Right cardiac atrium (tissue), 5 donors: ENCODE measurements at places on chromosomes 13 and 19. TPM values are rescaled to one million over a fixed set of nuclear protein-coding genes. Genes with fewer than 3 reads are reported as not detected.

- no peak for DNase-seq
Measured at GRCh38 chr13:107531180-107531579, 684.2 kb downstream of the LIG4 start.

DNA sequence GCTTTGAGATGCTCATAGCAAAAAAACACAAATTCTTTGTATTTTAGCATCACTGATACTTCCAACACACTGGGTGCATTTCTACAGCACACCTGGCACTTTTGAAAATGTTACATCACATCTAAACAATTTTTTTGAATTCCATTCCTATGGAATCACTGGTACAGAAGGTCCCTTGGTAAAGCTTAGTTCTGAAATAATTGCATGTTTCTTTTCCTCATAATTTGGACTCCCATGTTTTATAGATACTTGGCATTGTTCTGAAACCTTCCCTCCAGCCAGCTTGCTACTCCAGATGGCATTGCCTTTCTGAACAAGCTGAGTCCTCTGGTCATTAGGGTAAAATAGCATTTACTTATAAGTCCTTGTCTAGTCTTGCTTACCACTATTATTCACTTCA lies 481.3 kb upstream of the GPC6 start:
- DNase-seq = no peak

- DNase-seq = no peak
Measured at GRCh38 chr19:19938449-19938848, 37.7 kb downstream of the ZNF93 start.

DNA sequence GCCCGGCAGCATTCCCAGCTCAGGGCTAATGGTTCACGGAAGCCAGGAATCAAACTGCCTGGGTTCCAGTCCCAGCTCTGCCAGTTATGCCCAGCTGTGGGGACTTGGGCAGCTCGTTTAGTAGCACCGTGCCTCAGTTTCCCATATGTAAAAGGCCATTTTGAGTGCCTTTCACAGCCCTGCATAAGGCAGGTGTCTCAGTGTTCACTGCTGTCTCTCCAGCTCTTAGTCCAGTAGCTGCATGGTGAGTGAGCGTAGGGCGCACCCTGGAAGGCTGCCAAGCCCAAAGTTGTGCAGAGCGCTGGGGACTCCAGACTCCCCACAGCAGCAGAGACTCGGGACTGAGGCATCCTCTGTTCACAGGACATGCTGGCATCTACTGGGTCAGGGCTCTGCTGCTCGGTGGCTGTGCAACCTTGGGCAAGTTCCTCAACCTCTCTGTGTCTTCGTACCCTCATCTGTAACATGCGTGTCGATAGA lies 5.5 kb downstream of the RPL28 start:
- peak; percentile 28 for DNase-seq

DNA sequence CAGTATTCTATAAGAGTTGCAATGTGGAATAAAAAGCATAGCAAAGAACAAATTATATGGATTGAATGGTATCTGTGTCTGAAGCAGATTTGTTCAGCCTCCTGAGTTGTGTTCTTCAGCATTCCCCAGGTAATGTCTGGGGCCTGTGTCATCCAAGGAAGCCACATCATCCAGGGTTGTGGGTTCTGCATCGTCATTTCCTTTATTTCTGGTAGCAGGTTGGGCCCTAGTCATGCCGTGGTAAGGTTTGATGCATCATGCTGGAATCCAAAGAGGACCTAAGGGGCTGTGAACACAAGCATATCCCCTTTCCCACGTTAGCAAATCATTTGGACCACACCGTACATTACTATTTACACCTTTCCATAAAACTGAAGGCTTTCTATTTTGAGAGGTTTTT lies 131.0 kb upstream of the ZNF91 start:
- no peak for DNase-seq

- no peak for DNase-seq
Measured at GRCh38 chr13:52712385-52712784, 27.2 kb downstream of the CNMD start.

- peak; percentile 65 for DNase-seq
Measured at GRCh38 chr19:3365093-3365835, 1.1 kb upstream of the NFIC start.

DNA sequence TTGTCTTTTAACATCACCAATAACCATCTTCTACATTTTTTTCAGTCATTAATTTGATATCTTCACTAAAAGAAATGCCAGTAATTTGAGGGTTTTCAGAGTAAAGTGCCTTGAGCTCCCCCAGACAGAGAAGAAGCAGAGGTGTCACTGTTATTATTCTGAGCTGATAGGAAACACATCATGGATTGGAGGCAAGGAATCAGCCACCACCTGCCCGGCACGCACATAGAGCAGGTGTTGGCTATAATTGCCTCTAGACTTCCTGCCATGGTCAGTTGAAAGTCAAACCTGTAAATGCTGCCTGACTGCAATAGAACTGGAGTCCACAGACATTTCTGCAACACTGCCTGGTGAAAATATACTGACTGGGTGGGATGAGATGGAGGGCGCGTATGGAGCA lies 776.6 kb downstream of the UQCRFS1 start:
- no peak for DNase-seq

DNA sequence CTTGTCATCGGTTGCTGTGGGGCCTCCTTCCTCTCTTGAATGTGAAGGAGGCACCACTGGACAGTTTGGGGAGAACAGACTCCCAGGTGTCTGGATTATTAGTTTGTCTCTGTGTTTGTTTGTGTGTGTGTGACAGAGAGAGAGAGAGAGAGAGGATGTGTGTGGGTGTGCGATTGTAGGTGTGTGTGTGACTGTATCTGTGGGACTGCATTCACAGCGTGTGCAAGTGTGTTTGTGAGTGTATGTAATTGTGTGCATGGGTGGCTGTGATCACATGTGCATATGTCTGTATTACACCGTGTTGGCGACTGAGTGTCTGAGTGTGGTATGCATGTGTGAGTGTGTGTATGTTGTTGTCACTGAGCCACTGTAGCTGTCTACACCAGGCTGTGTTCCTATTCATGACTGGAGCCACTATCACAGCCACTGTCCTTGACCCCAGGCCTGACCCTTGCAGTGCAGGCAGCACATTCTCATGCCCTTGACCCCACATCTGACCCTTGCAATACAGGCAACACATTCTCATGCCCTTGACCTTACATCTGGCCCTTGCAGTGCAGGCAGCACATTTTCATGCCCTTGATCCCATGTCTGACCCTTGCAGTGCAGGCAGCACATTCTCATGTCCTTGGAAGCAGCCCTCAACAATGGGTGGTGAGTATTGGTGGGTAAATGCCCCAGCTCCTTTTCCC lies 25.1 kb upstream of the CYP4F8 start:
- DNase-seq = no peak

GRCh38 chr19:36837176-36837905 lies 846 bp downstream of the ZNF790 start:
- DNase-seq = no peak

- no peak for DNase-seq
Measured at GRCh38 chr13:100789481-100789880, 114.9 kb upstream of the TMTC4 start.

- no peak for DNase-seq
Measured at GRCh38 chr19:15923702-15924101, 10.6 kb downstream of the CYP4F11 start.

DNA sequence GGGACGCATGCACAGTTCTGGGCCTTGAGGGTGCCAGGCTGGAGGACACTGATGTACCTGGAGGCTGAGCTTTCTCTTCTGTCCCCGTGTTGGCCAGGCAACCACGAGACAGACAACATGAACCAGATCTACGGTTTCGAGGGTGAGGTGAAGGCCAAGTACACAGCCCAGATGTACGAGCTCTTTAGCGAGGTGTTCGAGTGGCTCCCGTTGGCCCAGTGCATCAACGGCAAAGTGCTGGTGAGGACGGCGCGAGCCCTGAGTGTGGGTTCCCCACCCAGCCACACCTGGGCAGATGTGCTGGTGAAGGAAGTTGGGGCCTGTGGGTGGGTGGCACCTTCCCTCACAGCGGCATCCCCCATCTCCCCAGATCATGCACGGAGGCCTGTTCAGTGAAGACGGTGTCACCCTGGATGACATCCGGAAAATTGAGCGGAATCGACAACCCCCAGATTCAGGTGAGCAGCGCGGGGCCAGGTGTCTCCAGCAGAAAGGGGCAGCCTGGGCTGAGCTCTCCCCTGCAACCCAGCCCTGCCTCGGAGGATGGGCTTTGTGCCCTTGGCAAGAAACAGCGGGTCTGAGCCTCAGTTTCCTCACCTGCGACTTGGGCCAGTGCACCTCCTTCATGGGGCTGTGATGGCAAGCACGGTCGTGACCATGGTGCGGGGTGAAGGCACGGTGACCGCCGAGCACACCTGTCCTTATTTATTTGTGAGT lies 26.2 kb downstream of the CCDC8 start:
- no peak for DNase-seq

- DNase-seq = no peak
Measured at GRCh38 chr13:45195421-45195820, 5.4 kb downstream of the KCTD4 start.

DNA sequence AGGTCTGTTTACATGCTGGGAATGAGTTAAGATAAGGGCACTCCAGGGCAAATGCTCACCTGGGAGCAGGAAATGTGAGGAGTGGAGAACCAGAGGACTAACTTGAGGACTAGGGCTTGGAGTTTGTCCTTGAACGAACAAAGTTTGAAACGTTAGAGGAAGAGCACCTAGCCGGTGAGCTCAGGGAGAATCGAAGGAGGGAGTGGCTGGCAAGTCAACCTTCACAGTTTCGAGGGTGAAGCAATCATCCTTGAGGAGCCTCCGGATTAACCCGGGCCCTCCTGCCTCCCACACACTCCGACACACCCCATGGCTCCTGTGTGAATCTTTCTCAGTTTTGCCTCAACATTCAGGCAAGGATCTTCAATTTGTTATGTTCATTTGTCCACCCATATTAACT lies 58.6 kb downstream of the LMO7 start:
- DNase-seq = no peak

GRCh38 chr13:114249077-114249476 lies 14.4 kb downstream of the CDC16 start:
- no peak for DNase-seq

DNA sequence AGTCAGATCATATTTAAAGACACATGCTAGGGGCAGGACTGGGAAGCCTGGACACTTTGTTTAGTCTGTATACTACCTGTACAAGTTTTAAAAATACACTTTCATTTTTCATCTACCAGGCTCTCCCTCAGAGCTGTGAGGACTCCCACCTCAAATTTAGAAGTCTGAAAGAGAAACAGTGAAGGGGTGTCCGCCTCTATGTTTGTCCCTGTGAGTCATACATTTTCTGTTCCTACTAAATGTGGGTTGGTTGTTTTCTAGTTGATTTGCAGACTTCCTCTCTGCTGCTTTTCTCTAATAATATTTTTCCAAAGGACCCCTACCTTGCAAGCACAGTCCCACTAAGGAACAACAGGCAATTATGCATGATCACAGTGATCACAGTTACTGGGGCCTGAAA lies 110.5 kb downstream of the ENOX1 start:
- no peak for DNase-seq

- DNase-seq = no peak
Measured at GRCh38 chr13:82661126-82661525, 1221.1 kb downstream of the SLITRK1 start.

DNA sequence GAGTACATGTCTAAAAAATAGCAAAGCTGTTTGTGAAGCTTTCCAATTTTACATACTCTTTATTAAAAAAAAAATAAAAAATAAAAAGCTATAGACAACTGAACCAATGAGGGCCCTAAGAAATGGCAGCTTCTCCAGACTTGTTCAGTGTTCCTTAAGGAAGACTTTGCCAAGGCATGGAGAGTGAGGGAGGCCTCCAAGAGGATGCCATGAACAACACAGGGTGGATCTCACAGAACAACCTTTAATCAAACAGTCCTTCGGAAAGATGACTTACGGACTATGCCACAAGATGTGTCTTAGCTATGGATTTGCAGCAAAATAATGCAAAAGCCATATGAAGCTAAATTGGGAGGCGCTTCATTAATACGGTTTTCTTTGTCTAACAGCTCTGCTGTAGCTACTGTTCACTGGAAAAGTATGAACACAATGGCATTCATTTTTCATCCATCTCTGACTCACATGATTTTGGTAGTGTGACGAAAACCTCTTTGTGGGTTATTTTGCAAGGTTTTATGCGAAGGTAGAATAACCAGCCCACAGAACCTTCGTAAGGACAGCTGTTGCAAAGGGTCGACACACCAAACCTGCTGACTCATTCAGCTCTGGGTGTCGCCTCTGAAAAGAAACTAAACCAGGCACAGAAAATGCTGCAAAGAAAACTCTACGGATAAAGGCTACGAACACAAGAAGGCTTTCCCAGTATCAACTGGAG lies 27.7 kb downstream of the EFNB2 start:
- DNase-seq = no peak

DNA sequence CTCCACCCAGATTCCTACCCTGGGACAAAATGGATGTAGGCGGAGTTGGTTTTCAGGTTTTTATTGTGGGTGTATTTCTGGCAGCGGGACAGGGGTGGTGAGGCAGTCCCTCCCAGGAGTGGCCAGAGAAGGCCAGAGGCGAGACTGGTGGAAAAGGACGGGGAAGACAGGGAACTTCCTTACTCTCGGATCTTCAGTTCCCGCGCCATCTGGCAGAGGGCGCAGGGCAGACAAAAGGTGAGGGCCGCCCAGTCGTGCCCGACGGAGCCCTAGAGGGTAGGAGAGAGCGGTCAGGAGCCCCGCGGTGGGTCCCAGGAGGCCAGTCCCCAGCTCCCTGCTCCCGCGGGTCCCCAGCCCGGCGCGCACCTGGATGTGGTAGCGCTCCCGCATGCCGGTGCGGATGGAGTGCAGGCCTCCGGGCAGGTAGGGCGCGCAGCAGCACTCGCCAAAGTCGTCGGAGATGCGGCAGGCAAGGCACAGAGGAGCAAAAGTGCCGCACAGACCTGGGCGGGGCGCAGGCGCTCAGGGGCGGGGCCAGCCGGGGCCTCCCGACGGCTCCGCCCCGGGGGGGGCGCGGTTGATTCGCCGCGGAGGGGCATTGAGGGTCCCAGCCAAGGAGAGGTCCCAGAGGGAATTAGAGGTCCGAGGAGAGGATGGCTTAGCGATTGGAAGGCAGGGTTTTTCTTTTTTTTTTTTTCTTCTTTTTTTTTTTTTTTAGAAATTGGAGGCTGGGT lies 3.0 kb downstream of the CNFN start:
- DNase-seq = peak; percentile 84

ZNF527 gene
- total RNA-seq = 7.9 TPM

OR7D2 gene
- not detected for total RNA-seq

OR4F17 gene
- total RNA-seq = not detected

ZNF723 gene
- not detected for total RNA-seq

DZIP1 gene
- total RNA-seq = 6.3 TPM

STOML3 gene
- total RNA-seq = not detected

CATSPERD gene
- not detected for total RNA-seq

ZFP82 gene
- 6.0 TPM for total RNA-seq

GIPC3 gene
- 1.5 TPM for total RNA-seq

KISS1R gene
- not detected for total RNA-seq
